ENCODE measurements at places on chromosomes 12 and 14.

GRCh38 chr14:72013721-72014345 is 81.6 kb downstream of the RGS6 start:
- no peak for DNase-seq

DNA sequence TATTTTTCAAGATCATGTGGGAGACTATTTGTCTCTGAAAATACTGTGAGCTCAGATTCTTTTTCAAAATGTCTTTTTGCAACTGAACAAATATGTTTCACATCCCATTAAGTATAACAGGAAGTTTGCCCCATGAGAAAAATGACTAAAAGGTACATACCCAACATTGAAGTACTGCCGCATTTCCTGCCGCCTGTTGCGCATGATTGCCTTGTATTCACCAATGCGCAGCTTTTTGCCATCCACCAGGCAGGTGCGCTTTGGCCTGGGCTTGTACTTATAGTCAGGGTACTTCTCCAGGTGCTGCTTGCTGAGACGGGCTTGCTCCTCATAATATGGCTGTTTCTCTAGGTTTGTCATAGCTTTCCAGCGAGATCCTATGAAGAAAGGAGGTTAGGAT is 413.2 kb downstream of the SOX5 start:
- DNase-seq, result no peak

DNA sequence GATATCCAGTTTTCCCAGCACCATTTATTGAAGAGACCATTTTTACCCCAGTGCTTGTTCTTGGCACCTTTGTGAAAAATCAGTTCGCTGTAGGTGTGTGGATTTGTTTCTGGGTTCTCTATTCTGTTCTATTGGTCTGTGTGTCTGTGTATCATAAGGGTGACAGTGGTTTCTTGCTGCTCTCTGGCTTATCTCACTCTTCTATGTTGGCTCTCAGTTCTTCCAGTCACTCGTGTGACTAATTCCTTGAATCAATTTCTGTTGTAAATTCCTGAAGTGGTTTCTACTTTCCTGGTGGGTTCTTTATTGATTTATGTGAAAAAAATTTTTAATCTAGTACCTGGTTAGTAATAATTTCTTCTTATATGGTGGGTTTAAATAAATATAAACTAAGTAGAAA is 58.3 kb downstream of the OTOGL start:
- no peak for DNase-seq

DNA sequence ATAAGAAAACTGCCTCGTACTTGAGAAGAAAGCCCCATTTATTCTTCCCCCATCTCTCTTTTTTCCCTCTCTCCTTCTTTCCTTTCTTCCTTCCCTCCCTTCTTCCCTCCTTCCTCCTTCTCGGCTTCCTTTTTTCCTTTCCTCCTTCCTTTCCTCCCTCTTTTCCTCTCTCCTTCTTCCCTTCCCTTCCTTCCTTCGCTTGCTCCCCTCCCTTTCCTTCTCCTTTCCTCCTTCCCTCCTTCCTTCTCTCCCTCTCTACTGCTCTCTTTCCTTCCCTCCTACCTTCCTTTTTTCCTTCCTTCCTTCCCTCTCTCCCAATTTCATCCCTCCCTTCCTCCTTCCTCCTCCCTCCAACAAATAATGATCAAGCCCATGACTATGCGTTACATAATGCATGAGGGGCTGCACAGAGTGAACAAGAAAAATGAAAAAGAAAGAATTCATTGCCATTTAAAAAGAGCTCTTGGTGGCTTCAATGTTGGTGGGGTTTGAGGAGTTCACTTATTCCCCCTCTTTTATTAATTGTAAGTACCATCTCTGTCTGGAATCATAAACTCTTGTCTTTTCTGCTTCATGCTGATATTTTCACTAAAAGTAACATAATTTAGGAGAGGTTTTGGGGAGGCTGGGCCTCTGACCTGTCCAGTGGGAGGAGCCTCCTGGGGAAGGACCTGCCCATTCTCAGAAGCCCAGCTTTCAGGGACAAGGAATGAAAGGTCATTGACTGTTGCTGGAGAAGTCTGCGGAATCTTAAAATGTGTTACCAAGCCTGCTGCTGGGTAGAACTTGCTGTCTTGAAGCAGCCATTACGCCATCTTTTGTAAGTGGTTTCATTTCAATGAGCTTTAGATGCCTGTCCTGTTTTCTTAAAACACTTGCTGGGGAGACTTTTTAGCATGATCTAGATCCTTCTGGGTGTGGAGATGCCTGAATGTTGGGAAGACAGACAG is 144.3 kb downstream of the CHST11 start:
- no peak for DNase-seq

Data from HAP-1 (cell line).